Inflammatory macrophage (primary cell): ENCODE measurements at places on chromosomes 13 and 19.

GRCh38 chr13:45137526-45137925, 17.2 kb downstream of the GTF2F2 start:
- DNase-seq = peak; percentile 83

GRCh38 chr13:46345866-46346265, 41.2 kb downstream of the RUBCNL start:
- DNase-seq = no peak

- no peak for DNase-seq
Measured at GRCh38 chr19:51980116-51980736, 6.4 kb downstream of the ZNF350 start.

GRCh38 chr19:6350688-6351087, 10.6 kb upstream of the CLPP start:
- no peak for DNase-seq

GRCh38 chr13:22141716-22142115, 470.8 kb downstream of the FGF9 start:
- no peak for DNase-seq

- peak; percentile 76 for DNase-seq
Measured at GRCh38 chr19:1459479-1459878, 9.6 kb downstream of the APC2 start.

DNA sequence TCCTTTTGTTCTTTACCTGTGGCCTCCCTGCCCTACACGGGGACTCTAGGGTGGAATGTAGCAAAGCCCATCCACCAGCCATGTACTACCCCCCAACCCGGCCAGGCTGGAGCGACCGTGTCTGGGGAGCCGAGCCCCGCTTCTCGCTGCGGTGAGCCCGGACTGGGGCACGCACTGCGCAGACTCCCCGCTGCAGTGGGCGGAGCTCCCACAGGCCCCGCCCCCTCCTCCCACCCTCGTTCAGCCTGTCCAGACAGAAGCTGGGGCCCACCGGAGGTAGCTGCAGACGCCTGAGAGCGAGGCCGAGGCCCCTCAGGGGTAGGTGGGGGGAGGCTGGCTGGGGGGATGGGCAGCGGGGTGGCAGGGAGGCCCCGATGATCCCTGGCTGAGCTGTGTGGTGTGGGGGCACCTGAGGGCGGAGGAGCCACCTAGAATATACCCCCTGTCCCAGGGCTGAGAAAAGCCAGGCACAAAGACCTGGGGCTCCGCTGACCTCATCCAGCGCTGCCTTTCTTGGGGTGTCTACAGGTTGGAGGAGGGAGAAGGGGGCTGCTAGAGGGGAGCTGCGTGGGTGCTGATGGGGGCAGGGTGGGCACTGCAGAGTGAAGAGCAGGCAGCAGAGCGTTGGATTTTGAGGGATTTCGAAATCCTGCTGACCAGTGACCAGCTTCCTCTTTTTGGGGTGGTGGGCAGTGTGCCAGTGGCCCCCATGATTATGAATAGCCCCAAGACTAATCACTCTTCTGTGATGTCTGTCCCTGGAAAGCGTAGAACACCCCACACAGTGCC, 17.3 kb downstream of the PLD3 start:
- peak; percentile 86 for DNase-seq

GRCh38 chr19:1481224-1481892, 2.3 kb upstream of the C19orf25 start:
- no peak for DNase-seq

DNA sequence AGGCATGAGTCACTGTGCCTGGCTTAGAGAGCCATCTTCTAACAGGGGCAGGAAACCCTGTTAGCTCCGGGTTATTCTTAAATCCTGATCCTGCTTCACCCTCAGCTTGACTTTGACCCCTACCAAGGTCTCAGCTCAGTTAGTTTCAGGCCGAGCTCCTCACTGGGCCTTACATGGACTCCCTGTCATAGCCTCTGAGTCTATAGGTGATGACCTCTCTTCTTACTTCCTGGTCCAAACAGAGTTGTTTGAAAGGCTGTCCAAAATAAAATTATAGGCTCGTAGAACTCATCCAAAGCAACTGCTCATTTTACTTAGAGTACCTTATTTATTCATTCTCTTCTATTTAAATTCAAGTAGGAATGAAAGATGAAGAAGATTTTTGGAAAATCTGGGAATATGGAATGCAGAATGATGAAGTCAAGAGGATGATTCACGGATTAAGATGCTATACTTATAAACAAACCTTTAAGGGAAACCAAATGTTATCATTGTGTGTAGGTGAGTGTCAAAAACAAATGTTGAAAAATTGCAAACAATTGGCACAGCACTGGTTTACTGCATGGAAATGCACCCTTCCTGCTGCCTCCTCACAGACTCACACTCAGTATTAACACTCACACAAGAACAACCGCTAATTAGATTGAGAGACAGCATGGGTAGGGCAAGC, 174.1 kb downstream of the RGCC start:
- DNase-seq = no peak

DNA sequence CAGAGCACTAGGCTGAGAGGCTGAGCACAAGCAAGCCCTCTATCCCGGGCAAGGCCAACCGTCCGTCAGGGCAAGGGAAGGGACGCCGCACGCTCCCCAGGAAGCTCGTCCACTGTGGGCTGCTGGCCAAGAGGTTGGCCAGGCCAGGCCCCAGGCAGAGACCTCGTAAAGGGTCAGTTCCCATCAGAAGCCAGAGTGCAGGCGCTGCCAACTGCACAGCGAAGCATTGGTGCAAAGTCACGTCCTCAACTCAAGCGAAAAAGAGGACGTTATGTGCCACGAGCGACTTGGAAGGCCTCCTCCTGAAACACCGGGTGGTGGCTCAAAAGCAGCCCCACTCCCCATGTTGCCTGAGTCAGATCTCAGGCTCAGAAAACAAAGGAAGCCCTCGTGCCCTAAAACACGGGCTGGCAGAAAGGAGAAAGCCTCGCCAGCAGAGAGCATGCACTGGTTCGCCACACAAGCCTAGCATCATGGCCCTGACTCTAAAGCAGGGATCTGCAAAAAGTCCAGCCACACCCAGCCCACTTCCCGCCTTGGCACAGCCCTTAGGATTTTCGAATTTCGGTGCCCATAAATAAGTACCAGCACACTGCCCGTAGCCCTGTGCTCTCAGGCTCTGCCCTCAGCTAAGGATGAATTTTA, 4.7 kb downstream of the AKAP8 start:
- DNase-seq = no peak

DNA sequence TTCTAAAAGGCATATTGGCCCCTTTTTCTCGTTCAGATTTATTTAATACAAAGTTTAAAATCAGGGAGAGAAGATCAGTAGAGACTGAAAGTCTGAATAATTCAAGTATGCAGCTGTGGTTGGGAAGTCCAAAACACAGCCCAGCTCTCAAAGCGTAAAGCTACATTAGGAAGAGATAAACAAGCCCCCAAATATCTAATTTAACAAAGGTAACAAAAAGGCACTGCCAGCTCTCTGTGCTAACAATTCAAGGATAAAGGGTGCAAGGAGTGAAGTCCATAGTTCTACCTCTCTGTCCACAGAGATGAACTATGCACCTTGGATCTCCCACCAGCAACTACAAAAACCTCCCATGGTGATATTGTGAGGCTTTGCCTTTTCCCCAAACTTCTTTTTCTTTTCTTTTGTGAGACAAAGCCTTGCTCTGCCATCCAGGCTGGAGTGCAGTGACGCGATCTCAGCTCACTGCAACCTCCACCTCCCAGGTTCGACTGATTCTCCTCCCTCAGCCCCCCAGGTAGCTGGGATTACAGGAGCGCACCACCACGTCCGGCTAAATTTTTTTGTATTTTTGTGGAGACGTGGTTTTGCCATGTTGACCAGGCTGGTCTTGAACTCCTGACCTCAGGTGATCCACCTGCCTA, 104.4 kb downstream of the LHFPL6 start:
- no peak for DNase-seq

DNA sequence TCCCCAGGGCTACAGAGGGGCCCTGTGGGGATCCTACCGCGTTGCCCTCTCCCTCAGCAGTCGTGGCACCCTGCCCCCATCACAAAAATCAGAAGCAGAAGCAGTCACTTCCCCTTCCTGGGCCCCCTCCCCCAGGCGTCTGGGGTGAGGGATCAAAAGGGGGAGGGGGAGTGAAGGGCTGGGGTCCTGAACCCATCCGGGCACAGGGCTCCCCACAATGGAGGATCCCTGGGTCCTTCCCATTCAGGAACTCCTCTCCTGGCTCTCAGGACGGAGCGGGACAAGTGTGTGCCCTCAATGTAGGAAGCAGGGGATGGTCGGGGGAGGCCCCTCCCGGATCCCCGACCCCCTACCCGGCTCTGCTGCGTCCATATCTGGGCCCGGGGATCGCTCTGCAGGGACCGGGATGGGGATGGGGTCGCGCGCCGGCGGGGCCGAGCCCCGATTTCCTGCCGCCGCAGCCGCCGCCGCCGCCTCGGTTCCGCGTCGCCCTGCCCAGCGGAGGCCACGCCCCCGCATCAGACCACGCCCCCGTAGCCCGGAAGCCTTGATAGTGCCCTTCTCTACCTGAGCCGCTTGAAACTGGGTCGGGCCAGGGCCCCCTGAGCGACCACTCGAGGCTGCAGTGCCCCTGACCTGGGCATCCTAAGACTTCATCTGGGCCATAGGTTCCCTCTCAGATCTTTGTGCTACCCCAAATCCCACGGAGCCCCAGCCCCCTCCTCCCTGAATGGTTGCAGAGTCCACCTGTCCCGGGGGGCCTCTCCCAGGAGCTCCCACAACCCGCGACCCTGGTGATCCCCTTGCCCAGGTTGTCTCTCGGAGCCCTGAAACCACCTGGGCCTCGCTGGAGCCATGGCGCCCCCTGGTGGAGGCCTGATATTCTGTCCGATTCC, at the start of gene GMIP:
Gene GMIP (minus strand): TSS at position 500 of the 896 bp plus-strand sequence. CDS start 128 bp downstream, at position 372.
- DNase-seq = peak; percentile 69

DNA sequence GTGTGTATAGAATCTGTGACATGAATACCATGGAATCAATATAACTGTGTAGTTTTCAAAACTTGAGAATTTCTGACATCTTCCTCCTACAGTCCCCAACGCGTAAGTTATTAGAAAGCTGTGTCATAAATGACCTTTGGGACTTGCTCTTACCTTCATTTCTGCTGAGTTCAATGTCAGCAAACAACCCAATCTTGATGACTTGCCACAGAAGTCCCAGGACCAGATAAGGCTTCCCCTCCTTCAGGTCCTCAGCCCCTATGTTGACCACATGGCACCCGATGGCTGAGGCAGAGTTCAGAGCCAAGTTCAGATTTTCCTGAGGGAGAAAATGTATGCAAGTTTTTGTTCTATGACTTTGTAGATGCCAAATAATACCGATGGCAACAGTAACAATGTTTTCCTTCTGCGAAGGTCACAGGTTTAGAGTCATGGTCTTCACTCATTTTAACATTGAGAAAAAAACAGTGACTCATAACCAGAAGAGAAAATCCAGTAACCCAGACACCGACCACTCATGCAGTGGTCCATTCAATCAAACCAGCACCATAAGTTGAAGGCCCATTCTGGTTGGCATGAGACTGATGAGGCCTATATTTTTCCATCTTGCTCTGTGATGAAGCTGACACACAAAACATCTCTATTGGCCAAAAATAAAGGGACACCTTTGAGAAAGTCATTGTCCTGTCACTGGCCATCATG, 29.2 kb downstream of the LCP1 start:
- no peak for DNase-seq

DNA sequence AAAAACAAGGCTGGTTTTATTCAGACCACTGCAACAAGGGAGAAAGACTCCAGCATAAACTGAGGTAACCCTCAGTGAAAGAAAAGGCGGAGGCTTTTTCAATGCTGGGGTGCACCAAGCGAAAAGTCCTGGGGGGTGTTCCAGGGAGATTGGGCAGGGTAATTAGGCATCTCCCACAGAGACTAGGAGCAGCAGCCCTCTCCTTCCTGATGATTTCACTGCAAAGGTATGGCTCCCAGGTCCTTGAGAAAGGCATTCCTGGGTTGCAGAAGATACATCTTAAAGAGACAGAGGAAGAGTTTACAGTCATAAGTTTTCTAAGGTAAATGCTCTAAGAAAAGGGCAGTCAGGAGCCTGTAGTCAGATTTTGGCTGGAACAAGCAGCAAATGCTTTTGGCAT, 412.0 kb downstream of the FOXO1 start:
- no peak for DNase-seq

GRCh38 chr13:87207280-87208003, 463.7 kb upstream of the SLITRK5 start:
- DNase-seq = no peak

DNA sequence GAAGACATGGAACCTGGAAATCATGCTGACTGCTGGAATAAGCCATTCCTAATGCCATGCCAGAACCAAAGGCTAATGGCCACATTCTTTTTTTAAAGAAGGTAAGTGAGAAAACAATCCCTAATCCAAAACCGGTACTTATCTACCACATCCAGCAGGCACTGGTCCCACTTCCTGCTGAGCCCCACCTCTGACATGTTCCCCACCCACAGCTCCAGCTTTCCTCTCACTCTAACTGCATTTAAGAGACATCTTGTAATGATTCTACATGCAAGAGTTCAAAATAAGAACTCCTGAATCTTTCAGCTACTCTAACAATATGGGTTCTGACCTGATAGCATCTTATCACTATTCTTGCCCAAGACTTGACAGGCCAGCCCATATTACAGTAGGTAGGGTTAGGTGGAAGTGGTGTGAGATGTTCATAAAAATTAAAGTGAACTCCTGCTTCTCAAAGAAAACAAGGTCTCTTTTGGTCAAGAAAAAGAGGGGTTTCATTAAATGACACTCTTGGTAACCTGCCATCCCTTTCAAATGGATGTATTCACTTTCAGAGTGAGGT, 41.9 kb downstream of the N4BP2L2 start:
- DNase-seq = no peak

DNA sequence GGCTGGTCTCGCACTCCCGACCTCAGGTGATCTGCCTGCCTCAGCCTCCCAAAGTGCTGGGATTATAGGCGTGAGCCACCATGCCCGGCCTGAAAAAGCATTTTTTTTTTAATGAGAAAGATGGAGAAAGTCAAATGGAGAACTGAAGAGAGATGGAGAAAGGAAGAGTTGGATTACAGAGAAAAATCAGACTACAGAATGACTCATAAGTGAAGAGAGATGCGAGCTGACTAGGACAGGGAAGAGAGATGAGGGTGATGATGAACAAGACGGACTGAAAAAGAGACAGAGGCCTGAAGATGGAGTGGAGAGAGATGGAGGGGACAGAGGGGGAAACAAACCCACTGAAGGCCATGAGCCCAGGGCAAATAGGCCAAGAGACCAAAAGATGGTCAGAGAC, 1.5 kb downstream of the DHX34 start:
- no peak for DNase-seq

DNA sequence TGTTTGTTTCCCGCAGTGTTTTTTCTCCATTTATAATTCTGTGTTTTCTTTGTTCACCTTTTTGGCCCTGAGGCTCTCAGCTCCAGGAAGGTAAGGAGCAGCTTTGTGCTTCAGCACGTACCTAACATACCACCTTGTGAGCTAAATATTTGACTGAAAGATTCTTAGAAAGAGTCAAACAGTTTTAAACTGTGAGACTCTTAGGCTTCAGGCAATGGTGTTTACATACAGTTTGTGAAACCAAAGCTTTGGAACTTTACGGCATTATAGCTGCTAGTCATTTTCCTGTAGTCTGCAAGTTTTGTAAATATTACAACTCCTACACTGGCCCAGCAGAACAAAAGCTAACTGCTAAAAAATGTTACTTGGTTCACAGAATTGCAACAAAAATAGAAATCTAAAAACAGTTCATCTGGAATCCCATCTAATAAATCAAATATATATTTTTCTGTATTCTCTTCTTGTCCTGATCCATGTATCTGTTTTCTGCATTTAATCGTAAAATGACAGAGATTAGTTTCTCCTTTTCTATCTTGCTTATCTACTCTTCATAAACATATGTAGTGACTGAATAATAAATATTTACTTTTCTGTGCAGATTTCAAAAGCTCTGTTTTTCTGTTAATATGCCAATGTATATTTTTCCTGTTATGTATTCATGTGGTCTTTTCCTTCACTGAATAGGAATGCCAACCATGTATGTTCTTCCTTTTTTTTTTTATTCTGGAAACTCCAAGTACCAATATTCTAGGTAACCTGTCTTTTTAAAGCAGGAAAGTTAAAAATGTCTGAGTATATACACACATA, 38.8 kb upstream of the GPI start:
- DNase-seq = no peak
